ENCODE measurements at places on chromosomes 6 and 20.

DNA sequence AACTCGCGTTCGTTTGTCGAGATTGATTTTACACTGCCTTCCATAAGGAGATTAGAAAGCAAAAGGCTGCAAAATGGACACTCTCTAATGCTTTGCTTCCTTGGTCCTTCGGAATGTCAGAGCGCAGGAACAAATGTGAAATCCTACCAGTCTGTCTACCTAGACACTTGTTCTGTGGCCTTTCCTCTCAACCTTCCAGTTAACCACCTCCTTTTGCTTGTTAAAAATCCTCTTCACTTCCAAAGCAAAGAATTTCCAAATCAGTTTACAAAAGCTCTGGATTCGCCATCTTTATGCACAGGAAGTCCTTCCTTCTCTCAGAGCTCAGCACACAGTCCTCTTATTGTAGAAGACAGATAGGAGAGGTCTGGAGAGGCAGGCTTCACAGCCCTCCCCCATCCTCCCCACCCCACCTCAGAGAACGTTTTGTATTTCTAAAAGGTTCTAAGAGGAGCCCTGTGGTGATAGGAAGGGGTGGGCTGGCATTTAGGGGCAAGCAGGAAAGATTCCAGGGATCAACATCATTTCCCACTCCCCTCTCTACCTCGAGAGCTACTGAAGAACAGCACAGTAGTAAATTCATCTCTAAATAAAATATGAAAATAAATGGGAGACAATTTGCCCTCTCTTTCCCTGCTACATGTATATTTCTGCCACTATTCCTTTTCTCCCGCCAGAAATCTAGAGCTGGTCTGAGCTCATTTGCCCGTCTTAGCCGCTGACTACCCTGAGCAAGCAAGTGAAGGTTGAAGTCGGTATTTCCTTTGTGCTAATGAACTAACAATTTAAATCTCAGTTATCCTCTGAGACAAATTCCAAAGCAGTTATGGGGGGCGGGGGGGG lies 18.9 kb downstream of the TFAP2A start:
- DNase-seq = no peak

GRCh38 chr6:119879731-119880130 lies 530.2 kb upstream of the MAN1A1 start:
- DNase-seq = no peak

DNA sequence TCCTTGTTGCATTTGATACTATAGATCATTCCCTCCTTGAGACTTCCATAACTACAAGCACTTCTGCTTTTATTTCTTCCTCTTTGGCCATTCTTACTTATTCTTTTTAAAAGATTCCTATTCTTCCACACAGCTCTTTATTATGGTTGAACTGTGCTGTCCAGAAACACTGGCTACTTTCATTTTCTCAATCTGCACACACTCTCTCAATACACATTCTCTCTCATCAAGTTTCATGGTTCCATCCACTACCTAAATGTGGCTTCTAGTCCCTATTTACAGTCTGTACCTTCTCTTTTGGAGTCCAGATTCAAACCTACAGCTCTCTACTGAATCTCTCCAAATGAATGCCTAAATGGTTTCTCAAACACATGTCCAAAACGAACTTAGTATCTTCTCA lies 214.3 kb upstream of the RSPO3 start:
- no peak for DNase-seq

- no peak for DNase-seq
Observed at GRCh38 chr20:50977066-50978021, 18.7 kb downstream of the MOCS3 start.

DNA sequence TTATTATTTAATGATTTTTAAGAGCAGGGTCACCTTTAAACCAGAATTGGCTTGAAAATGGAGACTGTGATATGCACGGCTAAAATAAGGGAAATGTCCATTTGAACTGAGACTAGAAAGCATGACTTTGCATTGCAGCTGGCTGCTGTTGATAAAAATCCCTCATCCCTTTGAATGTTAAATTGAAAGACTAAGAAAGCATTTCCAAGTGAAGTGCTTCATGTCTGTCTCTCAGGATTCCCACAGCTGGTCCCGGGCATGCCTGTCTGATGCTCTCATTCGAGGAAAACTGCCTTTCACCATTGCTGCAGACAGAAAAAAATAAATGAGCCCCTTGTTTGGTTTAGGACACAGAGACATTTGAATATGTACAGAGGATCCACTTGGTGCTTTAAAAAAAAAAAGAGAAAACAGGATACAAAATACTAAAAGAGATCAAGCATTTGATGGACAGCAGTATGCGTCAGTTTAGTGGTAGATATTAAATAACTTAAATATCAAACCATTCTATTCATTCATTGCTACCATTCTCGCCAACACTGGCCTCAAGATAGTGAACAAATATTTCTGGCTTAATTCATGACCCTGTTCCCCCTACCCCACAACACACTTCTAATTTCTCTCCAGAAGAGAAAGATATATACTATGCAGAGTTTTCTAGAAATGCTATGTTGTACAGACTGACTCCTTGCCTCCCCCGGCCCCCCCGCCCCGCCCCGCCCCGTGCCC lies 55.0 kb downstream of the TBC1D7 start:
- peak; percentile 66 for DNase-seq

- DNase-seq = peak; percentile 52
Observed at GRCh38 chr20:58850693-58851174, at the start of gene GNAS-AS1. TSS of gene GNAS-AS1 (minus strand) at chr20:58850902.

DNA sequence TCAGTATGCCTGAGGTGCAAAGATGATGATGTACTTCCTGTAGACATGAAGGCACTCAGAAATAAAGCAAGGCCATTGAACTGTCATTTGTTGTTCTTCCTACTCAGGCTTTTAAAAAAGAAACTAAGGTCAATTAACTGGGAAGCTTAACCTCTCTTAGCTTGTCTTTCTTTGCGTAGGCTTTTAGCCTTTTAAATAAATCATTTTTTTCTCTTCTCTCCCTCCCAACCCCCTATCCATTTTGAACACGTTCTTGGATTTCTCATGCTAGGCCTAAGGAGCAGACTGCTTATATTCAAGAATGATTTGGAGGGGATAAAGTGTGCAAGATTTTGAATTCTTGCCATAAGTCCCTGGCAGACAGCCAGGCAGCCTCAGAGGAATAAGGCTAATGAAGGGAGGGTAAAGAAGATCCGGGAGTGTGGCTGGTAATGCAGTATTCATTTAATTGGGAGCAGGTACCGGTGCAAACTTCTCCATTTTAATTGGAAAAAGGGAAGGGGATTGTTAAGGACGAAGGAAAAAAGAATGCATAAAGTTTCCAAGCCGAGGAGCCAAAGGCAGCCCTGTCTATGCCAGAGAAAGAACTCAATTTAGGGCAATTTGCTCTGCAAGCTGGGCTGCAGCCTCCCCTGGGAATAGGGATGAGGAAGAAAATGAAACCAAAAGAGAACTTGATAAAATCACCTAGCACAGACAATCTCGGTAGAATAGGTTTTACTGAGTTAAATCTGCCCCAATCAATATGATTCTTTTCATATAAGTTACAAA lies 343.8 kb upstream of the MMS22L start:
- DNase-seq = no peak

DNA sequence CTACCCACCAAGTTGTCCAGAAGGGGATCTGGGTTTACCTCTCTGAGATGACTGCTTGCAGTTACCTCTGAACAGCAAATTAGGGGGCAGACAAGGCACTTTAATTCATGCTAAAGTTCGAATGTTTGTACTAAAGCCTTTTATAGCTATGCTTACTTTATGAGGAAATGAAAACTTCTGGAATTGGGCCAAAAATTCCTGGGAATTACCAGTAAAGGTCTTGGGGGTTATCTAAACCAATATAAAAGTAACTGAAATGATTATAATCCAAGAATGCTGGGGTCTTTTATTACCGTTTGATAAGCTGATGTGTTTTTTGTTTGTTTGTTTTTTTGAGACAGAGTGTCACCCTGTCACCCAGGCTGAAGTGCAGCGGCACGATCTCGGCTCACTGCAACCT lies 7.9 kb upstream of the LZTS3 start:
- no peak for DNase-seq

GRCh38 chr20:558117-558516 lies 14.5 kb upstream of the CSNK2A1 start:
- DNase-seq = no peak

DNA sequence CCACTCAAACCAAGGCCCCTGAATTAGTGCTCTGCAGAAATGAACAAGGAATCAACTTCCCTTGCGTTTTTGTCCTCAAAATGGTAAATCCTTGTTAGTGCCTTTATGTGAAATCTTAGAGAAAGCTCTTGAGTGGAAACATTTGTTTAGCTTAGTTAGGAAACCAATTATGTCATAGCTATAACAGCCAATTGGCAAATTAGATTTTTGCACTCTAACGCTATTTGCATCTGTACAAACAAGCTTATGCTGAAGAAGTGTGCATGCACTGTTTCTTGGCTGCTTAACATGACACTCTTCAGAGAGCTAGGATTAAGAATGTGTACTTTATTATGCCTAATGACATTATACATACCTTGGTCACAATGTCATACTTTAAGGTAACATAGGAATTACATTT lies 622.6 kb upstream of the SLC35B3 start:
- no peak for DNase-seq

Measured in common myeloid progenitor, CD34-positive (primary cell).